ENCODE measurements at places on chromosomes 2 and 18.

- DNase-seq, result no peak
Measured at GRCh38 chr18:78955051-78955450, 24.6 kb upstream of the SALL3 start.

- DNase-seq, result no peak
Measured at GRCh38 chr2:44433895-44434294, 72.1 kb downstream of the CAMKMT start.

GRCh38 chr18:10391506-10391905 is 62.9 kb upstream of the APCDD1 start:
- no peak for DNase-seq

- peak; percentile 95 for DNase-seq
Measured at GRCh38 chr18:57434536-57435494, at the start of gene ONECUT2. Gene ONECUT2, plus strand, starts transcription at chr18:57435374. Its CDS starts 343 bp downstream, at chr18:57435717.

- DNase-seq, result no peak
Measured at GRCh38 chr2:25233916-25234605, 65.7 kb upstream of the POMC start.

GRCh38 chr18:6374340-6374739 is 40.4 kb downstream of the L3MBTL4 start:
- DNase-seq, result no peak

- no peak for DNase-seq
Measured at GRCh38 chr2:219697811-219698747, 70.6 kb downstream of the SLC4A3 start.

- no peak for DNase-seq
Measured at GRCh38 chr2:177059293-177059692, 153.3 kb upstream of the HNRNPA3 start.

- DNase-seq, result no peak
Measured at GRCh38 chr18:49162226-49162864, 211.6 kb upstream of the SMAD7 start.

- no peak for DNase-seq
Measured at GRCh38 chr2:86286516-86286915, 50.9 kb downstream of the REEP1 start.

DNA sequence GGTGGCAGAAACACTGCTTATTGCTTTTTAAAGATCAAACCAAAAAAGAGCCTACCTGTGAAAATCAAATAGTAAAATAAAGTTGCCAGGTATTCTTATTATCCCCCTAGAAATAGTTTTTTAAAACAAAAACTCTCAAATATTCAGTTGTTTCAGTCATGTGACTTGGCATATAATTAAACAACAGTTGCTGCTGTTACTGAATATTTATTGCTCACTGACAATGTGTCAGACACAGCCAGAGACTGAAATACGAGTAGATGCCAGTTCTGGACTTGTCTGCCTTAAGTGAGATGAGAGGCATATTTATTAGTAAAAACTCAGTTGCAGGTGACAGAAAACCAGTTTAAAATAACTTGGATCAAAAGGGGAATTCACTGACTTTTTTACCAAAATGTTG is 106.0 kb upstream of the RAB12 start:
- DNase-seq, result no peak

DNA sequence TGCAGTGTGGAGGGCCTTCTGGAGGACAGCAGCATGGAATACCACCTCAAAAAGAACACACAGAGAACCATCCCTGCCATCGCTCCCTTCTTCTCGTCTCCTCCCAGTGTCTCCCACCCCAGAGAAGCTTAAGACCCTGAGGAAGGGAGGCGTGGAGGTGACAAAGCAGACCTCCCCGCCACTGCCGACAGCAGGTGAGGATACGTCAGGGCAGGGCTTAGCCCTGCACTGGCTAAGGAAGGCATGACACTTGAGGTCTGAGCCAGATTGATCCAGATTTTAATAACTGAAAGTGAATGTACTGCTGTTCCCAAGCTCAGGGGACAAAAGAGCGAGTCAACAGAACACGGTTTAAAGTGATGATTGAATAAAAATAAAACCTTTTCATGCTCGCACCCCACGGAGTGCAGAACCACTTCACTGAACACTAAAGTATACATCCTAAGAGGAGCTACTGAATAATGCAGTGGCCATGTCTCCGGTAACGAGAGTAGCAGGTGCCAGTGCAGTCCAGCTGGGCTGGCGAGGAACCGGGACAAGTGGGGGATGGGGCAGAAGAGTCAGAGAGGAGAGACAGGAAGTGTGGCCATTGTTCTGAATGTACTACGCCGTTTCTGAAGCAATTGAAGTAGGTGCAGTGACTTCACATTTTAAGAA is 391.0 kb downstream of the CDH2 start:
- peak; percentile 22 for DNase-seq

GRCh38 chr2:79622508-79622907 is 109.7 kb downstream of the CTNNA2 start:
- no peak for DNase-seq

DNA sequence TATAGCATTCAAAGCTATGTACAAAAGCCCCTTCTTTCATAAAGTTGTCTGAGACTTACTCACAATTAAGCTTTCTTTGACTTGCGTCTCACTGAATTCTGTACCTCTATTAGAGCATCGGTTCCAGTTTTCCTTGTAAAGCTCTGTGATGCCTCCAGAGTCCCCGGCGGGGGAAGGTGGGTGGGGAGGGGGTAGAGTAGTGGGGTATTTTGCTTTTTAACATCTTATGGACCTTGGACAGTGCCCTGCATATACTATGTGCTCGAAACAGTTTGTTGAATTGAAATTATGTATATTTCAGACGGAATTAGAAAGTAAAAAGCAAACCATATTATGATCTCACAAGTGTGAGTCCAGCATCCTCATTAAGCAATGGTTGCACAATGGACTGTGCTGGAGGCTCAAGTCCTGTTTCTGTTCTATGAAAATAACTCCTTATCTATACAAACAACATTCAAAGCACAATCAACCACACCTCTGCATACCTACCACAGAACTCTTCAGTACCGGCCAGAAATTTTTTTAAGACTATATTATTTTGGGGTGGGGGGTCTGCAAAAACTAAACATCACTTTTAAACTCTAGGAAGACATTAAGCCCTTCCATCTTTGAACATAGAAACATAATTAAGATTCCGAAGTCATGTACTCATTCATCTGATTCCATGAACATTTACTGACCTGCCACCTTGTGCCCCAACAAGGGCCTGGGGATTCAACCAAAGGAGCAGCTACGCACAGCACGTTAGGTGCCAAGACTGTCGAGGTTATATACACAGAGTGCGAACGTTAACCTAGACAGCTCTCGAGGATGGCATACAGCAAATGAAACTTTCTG is 908 bp downstream of the STAT1 start:
- DNase-seq, result no peak

GRCh38 chr2:193580176-193580950 is 1385.6 kb upstream of the TMEFF2 start:
- DNase-seq, result no peak

DNA sequence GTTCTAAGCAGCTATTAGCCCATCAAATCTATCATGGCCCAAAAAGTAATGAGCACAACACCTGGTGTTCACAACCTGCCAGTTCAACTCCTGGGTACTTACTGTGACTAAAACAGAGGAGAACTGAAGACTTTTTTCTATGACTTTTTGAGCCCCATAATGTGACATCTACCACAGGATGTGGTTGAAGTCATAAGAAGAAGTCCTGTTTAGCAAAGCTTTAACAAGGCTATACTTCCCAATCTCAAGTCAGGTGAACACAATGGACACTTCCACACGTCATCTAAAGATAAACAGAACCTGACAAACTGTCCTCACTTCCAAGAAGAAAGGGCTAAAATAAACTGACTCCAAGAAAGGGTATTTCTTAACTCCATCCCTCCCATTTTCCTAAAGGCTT is 138.8 kb downstream of the ATAD2B start:
- DNase-seq, result no peak

- no peak for DNase-seq
Measured at GRCh38 chr2:226869371-226869770, 33.5 kb downstream of the RHBDD1 start.

DNA sequence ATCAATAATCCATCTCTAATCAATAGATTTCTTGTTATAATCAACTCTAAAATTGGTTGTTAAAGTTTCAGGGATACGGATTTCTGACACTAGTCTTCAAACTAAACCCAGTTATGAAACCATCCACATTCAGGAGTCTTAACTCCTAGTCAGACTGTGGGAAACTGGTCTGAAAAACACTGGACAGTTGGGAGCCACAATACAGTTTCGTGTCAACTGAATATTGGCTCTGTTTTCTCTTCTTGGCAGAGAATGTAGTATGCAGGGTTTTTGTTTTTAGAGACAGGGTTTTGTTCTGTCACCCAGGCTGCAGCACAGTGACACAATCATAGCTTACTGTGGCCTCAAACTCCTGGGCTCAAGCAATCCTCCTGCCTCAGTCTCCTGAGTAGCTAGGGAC is 123.1 kb downstream of the RTTN start:
- DNase-seq, result no peak

DNA sequence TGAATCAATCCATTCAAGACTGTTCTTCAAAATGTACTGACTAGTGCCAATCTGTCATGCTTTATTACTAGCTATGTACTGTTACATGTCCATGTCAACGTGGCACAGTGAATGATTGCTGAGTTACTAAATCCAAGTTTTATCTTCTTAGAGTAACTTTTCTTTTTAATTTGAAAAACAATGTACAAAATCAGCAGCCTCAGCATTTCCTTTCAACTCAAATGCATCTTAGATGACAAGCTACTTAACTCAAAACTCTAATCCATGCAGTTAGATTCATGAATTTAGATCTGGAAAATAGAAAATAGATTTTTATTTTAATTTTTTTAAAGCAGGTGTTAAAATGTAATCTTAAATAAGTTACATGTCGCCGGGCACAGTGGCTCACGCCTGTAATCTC is 174.2 kb downstream of the CAPN13 start:
- no peak for DNase-seq

DNA sequence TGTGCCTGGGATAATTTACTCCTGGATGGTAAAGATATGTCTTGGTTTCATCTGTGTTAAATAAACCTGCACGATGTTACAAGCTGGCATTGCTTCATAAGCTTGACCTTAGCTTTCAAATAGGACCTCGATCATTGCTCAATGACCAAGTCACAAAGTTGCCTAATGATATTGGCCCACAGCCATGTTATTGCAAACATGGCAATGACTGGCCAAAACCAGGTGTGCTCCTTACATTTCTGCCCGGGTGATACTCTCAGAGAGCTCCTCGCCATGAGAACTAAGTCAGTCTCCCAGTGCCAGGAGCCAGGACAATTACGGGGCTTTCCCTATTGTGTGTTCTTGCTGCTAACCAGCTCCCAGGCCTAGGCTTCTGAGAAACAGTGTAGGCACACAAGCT is 72.5 kb upstream of the CYP1B1 start:
- DNase-seq, result no peak

DNA sequence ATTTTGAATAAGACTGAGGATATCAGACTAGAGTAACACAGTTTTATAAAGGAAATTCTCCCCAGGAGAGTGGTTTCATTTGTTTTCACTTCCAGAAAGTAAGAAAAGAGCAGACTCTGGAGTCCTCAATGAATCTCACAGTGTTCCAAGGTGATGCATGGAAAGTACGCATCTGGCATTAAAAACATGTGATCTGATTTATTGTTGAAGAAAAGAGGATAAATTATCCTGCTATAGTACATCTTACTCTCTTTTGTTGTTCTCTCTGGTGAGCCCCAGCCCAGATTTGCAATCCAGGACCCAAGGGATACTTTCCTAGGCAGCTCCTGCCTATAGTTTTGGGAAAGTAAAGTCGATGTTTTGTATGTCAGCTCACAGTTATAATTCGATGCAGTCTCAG is 285.9 kb downstream of the CTNNA2 start:
- DNase-seq, result peak; percentile 24

GRCh38 chr18:30687501-30687900 is 355.0 kb downstream of the DSC3 start:
- DNase-seq, result no peak

DNA sequence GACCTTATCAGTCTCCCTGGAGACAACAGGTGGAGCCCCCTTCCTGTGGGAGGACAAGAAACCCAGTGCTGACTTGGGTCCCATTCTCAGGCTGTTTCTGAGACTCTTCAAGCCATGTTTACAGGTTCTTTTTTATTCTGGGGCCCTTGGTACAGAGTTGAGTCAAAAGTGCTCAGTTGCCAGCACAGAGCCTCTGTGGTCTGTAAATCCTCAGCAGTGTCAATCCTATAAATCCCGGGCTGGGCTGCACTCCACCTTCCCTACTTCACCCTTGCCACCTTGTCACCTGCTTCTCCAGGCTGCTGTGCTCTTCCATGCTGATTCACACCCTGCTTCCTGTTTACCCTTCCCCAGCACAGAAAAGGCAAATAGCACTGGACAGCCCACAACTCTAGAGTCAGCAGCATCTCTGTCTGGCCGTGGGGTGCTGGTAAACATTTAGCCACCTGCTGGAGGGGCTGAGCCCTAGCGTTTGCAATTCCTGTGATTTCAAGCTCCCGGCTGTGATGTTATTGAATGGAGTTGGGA is 74.7 kb downstream of the TNFRSF11A start:
- no peak for DNase-seq

DNA sequence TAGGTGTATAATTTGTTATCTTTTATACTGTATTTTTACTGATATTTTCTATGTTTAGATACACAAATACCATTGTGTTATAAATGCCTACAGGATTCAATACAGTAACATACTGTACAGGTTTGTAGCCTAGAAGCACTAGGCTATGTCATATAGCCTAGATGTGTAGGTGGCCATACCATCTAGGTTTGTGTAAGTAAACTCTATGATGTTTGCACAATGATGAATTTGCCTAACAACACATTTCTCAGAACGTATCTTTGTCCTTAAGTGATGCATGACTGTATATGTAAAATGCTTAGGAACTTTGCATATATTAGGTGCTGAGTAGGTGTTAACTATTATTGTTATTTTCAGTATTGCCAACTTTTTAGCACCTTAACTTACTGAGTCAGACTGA is 17.3 kb downstream of the UNC80 start:
- DNase-seq, result no peak

DNA sequence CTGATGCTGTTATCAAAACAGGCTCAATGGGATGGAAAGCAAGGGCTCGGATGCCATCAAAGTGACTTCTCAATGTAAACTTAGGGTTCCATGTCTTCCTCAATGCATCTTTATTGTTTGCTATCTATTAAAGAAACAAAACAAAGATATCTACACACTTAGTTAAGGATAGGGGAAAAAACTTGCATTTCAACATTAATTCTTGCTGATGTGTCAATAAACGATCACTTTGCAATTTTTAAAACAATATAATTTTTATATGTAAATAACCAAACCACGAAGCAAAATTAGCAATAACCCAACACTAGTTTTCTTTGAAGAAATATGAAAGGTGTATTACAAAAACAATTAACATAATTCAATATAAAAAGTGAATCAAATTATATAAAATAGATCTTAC is 96.7 kb downstream of the STRN start:
- no peak for DNase-seq

- DNase-seq, result peak; percentile 39
Measured at GRCh38 chr2:48315896-48316194, 214.1 kb upstream of the STON1 start.

DNA sequence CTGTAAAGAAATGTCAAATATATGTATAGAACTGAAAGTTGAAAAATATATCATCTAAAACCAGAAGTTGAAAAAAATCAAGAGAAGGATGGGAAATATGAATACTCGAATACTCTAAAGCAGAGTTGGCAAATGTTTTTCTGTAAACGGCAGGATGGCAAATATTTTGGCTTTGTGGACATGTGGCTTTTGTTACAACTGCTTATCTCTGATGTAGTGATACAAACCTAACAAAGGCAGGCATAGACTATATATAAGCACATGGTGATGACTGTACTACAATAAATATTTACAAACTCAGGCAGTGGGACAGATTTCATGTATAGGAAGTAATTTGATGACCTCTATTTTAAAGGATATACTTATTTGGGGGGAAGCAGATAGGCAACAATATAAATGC is 224.6 kb upstream of the LRRTM4 start:
- DNase-seq, result no peak
